AG08396 (cell line): ENCODE measurements at places on chromosomes 4 and X.

GRCh38 chr4:90317785-90318184 is 190.6 kb downstream of the CCSER1 start:
- peak; percentile 59 for DNase-seq

DNA sequence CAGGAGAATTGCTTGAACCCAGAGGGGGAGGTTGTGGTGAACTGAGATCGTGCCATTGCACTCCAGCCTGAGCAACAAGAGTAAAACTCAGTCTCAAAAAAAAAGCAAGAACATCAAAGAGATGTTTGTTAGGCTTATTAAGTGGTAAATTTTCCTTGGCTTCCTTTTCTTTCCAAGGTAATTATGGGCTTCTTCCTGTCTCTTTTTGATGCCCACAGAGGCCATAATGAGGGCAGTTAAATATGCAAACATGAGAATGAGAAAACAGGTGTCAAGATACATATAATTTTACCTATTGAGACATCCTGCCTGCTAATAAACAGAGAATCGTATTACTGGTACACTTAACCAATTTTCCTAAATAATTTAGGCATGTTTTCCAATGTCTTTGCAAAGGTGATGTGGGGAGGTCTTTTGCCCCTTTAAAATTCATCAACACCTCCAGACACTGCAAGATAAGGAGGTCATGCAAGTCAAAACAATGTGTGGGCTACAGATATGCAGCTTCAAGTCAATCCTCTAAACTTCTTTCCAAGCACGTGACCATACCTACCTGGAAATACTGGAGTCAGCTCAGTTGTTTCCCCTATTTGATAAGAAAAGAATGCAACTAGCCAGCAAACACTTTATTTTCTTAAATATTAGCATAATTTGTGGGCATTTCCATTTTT is 2.7 kb downstream of the SLC39A8 start:
- DNase-seq: no peak

DNA sequence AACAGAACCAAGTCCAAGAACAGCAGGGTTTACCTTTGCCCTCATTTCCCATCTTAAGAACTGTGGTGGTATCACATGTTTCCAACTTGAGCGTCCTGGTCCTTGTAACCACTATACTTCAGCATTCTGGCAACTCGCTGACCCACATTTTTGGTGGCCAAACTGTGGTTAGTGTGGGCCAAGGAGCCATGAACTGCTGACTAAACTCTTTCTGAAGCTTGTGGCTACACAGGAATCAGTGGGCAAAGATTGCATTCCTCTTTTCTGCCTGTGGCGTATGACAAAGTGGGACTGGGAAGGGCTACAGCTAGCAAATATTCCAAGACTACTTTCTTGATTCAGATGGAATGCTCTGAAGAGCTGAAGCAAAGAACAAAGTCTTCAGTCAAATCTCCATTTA is 106.3 kb upstream of the MID1 start:
- DNase-seq: peak; percentile 40

- DNase-seq: no peak
Observed at GRCh38 chr4:173319696-173320095, 14.5 kb downstream of the HMGB2 start.

DNA sequence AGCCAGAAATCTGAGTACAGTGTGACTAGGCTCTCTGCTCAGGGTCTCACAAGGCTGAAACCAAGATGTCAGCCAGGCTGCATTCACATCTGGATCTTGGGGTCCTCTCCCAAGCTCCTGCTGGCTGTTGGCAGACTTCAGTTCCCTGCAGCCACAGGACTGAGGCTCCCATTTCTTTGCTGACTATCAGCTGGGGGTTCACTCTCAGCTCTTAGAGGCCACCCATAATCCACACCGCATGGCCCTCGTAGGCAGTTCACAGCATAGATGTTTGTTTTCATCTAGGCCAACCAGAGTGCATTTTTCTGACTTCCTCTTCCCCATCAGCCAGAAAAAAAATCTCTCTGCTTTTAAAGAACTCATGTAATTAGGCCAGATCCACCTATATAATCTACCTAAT is 8.2 kb upstream of the WDR44 start:
- no peak for DNase-seq

- DNase-seq: no peak
Observed at GRCh38 chr4:163317110-163317509, 15.3 kb downstream of the NPY1R start.

- peak; percentile 37 for DNase-seq
Observed at GRCh38 chrX:46686003-46686645, 72.8 kb downstream of the SLC9A7 start.

DNA sequence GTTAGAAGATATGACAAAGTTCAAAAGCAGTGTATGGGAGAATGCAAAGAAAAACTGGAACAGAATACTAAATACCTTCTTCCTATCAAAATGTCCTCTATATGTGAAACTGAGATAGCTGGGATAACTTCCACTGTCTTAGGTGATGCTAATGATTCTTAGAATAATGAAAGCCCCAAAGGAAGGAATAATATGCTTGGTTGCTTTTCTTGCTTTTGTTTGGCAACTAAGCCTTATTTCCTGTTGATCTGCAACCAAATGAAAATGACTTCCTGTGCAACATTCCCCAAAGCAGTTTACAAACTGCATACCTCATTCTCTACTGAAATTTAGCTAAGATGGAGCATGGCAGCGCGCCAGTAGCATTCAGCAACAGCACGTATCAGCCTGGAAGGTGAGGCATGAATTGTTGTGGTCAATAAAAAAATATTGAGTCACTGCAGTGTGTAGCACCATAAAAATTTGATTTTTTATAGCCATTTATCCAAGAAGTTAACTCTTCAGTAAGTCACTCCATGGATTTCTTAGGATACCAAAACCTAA is 18.7 kb downstream of the NDNF start:
- no peak for DNase-seq
